ENCODE measurements at places on chromosomes 11 and 22.

GRCh38 chr22:20131859-20132685 is 468 bp downstream of the ZDHHC8 start:
- DNase-seq, result no peak

DNA sequence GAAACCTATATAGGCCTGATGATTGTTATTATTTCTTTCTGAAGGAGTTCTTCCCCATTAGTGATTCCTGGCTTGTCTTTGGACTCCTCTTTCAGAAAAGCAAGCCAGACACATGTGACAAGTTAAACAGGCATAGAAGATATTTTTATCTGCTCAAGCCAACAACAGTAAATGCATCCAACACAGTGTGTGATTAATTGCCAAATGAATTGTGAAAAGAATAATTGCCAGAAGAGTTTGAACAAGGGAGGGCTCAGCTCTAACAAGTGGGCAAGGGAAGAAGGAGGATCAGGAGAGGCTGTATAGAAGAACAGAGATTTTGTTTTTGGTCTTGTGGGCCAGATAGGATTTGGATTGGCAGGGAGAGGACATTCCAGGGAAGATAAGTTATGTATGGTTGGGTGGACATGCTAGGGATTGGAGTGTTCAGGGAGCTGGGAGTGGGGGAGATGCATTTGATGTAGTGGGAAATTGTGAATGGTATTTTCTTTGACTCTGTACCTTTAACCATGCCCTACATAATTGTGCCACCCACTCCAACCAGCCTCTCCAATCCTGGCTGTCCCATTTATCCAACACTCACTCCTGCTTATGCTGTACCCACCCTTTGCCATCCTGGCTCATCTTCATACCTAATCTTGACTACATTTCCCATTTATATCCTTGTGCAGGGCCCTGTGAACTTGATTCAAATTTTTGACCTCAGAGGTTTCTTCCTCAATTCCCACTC is 172.8 kb downstream of the RRAS2 start:
- no peak for DNase-seq

DNA sequence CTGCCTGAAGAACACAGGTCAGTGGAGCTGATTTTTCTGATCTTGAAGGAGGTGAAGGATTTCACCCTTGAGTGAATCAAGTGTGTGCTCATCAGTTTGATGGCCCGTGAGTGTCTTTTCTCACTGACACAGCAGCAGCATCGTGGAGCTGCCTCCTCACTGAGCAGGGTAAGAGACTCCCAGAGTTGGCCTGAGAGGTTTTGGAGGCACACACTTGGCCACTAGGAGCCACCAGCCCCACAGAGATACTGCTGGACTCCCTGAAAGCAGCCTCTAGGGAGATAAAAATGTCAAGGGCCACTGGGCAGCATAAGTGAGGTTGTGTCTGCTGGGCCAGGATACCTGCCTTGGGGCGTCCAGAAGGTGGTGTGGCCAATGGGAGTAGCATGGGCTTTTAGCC is 245.4 kb downstream of the GRIK4 start:
- no peak for DNase-seq

DNA sequence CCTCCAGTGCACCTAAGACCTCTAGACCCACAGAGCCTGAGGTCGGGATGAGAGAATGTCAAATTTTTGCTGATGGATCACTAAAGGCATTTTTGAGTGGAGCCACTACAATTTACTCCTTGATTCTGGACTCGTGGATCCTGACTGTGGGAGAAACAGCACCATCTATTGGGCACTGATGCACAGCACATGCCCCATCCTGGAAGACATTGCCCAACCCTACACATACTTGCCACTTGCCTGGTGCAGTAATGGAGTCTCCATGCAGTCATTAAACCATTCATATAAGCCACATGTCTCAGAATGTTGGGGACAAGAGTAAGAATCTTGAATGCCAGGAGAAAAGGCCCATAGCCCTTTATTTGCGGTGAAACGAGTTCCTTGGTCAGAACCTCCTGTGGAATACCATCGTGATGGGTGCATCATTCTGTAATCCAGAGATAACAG is 103.9 kb downstream of the GGTLC2 start:
- no peak for DNase-seq
